ENCODE measurements at places on chromosomes 16 and 17.

GRCh38 chr16:82715833-82716232 is 89.1 kb downstream of the CDH13 start:
- DNase-seq = no peak

- DNase-seq = peak; percentile 68
These were observed 5.7 kb downstream of the DLG4 start for GRCh38 chr17:7213895-7214299.

DNA sequence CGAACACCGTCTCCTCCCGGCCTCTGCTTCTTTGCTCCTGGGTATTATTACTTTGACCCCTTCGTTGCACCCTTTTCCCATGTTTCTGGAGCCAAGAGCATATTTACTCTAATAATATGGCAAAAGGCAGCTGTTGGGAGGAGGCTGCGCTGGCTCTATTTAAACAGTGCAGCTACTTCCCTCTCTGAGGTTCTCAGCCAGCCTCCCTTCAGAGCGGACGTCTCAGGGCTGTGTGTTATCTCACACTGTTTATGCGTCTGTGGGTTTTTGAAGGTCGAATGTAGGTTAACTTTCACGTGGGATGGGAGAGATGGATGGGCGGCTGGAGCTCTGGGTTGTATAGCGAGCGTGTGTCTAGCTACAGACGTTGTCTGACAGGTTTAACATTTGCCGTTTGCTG is 45.3 kb downstream of the COX4I1 start:
- DNase-seq = no peak

DNA sequence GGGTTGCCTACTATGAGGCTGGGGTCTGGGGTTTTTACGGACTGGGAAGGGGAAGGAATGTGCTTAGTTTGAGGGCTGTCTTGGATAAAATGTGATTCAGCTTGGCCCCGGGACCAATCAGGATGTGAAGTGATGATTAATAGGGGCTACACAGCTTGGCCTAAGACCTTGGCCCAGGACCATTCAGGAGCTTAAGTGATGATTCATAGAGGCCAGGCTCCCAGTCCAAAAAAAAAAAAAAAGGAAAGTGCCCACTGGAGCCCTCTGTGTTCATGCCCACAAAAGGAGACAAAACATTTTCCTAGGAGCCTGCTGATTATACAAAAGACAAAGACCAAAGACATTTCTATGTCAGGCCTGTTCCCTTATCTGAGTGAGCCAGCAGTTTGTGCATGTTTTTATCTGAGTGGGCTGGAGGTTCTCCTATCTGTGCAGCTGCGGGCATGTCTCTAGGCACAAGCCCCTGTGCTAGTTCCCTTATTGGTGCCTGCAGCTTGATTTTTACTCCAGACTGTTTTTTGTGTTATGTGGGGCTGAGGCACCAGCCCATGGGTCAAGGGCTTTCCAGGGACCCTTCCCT is 898.2 kb upstream of the GOT2 start:
- DNase-seq = no peak

- no peak for DNase-seq
These were observed 24.3 kb downstream of the PELP1 start for GRCh38 chr17:4679658-4680057.

DNA sequence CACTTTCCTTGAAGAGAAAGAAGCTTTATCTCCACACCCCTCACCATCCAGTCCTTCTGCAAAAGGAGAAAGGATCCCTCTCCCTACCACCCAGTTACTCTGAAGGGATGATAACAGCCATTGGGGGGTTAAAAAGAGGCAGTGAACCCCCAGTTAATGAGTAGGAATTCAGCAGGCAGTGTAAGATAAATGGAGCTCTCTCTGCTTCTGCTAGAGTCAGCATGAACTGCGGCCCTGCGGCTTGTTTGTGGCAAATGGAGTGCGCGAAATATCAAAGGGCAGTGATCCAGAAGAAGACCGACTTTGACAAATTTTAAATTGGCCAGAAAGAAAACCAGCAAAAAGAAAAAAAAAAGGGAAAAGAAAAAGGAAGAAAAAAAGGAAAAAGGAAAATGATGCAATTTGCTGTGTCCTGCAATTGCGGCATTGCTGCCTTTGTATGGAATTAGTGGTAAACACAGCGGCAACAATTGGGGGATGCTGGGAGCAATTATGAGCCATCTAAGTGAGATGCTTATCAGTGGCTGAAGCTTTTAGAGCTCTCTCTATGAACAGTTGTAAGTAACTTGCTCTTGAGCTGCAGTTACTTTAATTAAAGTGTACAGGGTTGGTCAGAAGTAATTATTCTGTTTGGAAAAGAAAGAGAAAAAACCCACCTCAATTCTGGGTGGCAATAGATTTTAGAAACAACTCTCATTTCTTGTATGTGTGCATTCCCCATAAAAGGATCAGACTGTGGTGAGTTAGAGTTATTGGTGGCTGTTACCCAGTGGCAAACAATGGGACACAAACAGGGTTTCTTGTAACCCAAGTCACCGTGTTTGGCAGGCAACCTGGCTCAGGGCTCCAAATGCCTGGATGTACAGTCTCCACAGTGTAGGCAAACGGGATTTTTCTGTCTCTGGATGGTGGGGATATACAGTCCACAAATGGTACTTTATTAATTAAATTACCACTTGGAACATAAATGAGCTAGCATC is 161.3 kb downstream of the AATF start:
- DNase-seq = no peak

DNA sequence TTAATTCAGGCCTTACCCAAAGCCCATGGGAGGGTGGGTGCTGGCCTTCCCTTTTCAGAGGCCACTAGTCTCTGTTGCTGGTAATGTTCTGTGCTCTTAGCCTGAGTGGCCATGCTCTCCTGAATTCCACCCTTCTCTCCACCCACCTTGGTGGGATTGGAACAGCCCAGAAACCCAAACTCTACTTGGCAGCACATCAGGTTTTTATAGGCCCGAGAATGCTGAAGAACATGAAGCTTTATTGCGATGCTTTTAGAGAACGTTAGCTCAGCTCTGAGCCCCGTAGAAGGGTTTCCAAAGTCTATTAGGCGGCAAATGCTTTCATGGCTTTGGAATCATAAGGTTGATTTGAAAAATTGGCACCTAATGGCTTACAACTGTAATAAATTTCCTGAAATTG is 209.3 kb downstream of the MSI2 start:
- no peak for DNase-seq

Measured in GDM1 (cell line).